ENCODE measurements at places on chromosomes 1 and 21. TPM values are rescaled to one million over a fixed set of nuclear protein-coding genes. Genes with fewer than 3 reads are reported as not detected.
A peak's percentile ranks its signal among the peaks of the same experiment; 100 is the strongest.

DNA sequence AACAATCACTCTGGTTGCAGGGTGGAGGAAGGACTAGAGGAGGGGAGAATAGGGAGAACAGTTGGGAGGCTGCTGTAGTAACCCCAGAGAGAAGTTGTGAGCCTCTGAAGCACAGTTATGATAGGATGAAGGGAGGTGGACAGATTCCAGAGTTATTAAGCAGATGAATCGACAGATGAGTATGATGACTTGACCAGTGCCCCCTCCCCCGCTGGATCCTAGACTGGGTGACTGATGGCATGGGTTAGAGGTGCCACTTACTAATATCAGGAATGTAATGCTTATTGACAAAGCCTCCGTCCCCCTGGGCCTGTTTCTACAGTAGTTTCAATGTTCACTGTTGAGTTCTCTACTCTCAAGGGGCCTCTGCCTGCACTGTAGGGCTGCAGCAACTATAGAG lies 14.0 kb upstream of the TIPRL start:
- no peak for DNase-seq

DNA sequence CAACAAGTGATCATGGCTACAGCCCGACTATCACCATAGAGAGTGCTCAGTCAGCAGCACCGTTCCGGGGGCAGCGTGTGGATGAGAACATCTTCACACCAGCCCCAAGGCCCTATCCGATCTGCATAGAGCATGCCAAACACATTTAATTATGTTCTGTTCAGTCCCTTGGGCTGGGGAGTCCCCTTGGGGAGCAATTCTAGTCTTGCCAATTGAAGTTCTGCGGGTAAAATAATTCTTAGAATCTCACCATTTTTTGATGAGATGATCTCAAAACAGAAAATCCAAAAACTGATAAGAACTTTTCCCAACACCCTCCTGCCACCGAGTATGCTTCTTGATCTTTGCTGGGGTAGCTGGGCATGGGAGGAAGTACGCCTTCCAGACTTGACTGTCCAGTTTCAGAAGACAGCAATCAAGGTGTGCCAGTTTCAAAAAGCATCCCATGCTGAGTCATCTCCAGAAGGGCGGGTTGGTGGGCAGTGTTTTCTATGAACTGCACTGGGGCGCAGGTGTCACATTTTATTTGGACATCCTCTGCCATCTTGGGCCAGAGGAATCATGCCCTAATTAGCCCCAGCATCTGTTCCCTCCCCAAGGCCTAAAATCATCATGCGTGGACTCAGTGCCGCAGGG lies 20.8 kb upstream of the PTPRF start:
- no peak for DNase-seq

- peak; percentile 24 for DNase-seq
Observed at GRCh38 chr1:167198518-167199133, 22.1 kb upstream of the POU2F1 start.

- peak; percentile 52 for DNase-seq
Observed at GRCh38 chr1:207362962-207363860, 41.7 kb downstream of the CD55 start.

- DNase-seq: no peak
Observed at GRCh38 chr1:44151332-44151731, 9.9 kb upstream of the KLF18 start.

DNA sequence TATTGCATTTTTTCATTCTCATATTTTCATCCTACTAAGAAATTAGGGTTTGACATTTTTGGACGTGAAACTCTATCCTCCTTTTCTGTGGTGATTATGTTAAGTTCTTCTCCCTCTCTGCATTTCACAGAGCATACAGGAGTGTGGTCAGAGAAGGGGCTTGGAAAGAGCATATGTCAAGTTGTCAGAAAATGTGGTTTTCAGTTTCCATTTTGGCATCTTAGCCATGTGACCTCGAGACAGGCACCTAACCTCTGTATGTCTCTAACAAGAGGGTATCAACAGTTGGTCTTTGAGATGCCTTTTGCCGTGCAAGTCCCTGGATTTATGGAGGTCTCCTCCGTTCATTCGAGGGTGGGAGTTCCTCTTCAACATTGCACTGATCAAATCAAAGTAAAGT lies 140.7 kb downstream of the CYYR1 start:
- no peak for DNase-seq

DNA sequence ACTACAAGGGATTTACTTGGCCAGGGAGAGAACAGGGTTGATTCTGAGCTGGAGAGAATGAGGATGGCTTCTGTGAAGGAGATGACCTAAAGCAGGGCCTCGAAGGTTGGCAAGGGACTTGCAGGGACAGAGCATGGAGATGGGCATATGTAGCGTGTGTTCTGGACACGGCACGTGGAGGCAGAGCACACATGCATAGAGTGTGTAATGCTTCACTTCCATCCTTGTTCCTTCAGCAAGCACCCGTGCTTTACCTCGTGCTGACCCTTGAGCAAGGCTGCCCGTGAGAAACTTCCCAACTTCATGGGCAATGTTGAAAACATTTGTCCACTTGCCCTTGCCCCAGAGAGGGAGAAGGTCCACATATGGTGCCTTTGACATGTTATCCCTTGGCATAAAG lies 33.1 kb downstream of the NFIA start:
- no peak for DNase-seq

- DNase-seq: no peak
Observed at GRCh38 chr1:42145389-42145716, 7.9 kb upstream of the GUCA2B start.

OR6K6 gene
- not detected for total RNA-seq

PTPN22 gene
- total RNA-seq: 8.8 TPM

CAMTA1 gene
- 59.2 TPM for total RNA-seq

LIPI gene
- not detected for total RNA-seq

Measured in HT1080 (cell line).